ENCODE measurements at places on chromosomes 1 and 21.

DNA sequence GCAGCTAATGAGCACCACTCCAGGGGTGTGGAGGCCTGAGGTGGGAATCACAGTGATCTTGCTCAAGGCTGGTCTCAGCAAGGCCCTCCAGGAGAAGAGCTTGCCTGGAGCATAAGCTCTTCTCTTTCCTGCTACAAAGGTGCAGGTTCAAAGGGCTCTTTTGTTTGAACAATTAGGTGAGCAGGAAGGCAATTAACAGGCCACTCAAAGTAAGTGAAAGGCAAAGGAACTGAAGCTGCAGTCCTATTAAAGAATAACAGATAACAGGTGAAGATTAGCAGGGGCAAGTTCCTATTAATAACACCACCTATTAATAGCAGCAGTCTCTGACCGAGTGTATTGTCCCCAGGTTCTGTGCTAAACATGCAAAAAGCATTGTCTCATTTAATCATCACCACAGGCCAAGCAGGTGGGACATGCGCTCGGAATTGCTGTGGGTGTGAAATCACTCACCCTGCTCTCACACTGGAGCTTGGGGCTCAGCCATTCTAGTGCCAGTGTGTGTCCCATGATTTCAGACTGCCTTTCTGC lies 113.8 kb downstream of the RHOU start:
- no peak for DNase-seq

- DNase-seq, result peak; percentile 56
Observed at GRCh38 chr21:17789656-17790055, 29.5 kb downstream of the C21orf91 start.

GRCh38 chr1:228848406-228848805 lies 113.1 kb downstream of the RHOU start:
- DNase-seq, result no peak

- DNase-seq, result peak; percentile 56
Observed at GRCh38 chr21:40386294-40386911, 460.6 kb downstream of the DSCAM start.

- no peak for DNase-seq
Observed at GRCh38 chr1:87278825-87279535, 49.7 kb upstream of the LMO4 start.

All from activated CD4-positive, alpha-beta T cell treated with anti-CD3 and anti-CD28 coated beads, Interleukin-2, Interleukin-6, amounts not matched to agents 100 ng/mL and 50 ng/mL, durations not matched to agents 16 hours and 8 hours (primary cell).